ENCODE measurements at places on chromosomes 16 and 17.
A peak's percentile ranks its signal among the peaks of the same experiment; 100 is the strongest.

DNA sequence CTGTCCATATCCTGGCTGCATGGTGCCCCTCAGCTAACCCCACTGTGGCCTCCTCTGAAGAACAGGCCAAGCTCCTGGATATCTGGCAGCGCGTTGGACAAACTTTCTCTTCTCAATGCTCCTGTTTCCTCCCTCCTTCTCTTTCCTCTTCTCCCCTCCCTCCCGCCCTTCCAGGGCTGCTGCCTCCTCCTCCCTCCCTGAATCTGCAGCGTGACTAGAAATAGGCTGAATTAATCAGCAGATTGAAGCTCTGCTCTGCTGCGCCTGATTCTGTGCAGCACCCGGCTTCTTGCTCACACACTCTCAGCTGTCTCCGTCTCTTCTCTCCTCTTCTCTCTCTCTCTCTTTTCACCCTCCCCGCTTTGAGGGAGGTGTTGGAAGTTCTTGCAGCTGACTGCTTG is 19.8 kb downstream of the TMEM94 start:
- DNase-seq: no peak

DNA sequence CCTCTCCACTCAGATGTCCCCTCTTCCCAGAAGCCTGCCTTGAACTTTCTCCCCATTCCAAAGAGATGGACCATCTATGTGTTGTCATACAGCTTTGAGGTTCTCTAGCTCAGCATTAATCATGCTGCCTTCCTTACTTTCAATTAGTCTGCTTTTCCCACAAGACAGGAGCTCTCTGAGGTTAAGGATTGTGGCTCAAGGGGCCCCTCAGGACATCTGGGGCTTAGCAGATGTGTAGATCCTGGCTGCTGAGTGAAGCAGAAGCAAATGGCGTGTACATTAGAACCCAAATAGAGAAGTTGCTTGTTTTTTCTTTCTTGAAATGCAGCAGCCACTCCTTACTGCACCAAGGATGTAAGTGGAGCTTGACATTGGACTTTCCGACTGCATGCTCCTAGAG is 330.5 kb upstream of the TNRC6C start:
- DNase-seq: no peak

- DNase-seq: no peak
These were observed 31.8 kb downstream of the CD300LF start for GRCh38 chr17:74680941-74681340.

DNA sequence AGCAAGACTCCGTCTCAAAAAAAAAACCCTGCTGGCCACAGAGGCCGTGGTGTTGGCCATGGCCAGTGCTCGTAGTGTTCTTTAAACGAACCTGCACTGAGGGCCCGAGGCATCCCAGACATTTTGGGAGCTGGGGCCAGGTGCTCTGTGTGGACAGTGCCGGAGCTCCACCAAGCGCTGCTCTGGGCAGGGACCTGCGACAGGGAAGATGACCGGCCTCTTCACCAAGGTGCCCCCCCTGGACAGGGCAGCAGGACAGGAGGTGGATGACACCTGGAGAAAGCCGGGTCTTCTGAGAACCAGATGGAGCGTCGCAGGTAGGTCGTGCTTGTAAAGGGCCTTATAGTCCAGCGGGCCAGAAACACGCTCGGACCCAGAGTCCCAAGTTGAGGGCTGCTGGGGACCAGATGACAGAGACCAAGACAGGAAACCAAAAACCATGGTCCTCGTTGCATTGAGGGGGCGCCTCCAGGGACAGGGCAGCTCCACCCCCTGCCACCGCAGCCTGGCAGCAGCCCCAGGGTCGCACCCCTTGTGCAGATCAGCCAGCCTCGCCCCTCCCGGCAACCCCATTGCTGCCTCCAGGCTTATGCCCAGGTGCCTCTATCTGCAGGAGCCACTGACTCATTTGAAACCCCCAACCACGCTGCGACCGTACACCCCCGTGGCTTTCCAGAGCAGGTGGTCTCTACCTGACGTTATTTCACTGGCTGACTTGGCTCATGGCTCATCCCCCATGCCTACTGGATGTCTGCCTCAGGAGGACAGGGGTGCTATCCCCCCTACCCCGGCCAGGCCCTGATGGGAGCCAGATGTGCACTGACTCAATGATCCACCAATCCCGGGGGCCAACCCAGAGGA is 4.2 kb upstream of the NTN3 start:
- DNase-seq: no peak

DNA sequence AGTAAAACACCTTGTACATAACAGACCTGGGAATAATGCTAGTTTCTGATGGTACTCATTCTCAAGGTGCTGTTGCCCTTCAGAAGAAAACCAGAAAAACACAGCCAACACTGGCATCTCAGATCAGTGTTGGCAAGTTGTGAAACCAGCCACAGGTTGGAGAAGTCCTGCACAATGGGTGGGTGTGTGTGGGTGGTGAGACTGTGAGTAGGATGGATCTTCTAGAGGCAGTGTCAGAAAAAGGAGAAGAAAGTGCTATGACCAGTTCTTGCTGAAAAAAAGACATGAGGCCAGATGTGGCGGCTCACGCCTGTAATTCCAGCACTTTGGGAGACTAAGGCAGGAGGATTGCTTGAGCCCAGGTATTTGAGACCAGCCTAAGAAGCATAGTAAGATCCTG is 35.2 kb upstream of the SMIM36 start:
- no peak for DNase-seq

DNA sequence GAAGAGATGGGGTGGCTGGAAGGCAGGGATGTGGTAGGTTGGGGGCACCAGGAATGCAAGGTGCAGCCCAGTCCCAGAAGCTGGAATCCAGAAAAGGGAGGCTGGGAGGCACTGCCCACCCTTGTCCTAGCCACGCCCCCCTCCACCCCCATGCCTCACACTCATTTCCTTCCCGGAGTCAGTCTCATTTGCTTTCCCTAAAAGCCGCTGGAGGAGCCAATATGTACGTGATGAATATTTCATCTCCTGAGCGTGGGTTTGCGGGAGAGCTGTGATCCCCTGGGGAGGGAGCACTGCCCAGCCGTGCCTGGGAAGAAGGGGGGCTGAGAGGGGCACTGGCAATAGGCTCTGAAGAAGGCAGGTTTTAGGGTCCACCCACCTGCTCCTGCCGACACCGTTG is 124.5 kb upstream of the LHX1 start:
- DNase-seq: no peak

- DNase-seq: no peak
These were observed 74.7 kb downstream of the CHD9 start for GRCh38 chr16:53129281-53130158.

DNA sequence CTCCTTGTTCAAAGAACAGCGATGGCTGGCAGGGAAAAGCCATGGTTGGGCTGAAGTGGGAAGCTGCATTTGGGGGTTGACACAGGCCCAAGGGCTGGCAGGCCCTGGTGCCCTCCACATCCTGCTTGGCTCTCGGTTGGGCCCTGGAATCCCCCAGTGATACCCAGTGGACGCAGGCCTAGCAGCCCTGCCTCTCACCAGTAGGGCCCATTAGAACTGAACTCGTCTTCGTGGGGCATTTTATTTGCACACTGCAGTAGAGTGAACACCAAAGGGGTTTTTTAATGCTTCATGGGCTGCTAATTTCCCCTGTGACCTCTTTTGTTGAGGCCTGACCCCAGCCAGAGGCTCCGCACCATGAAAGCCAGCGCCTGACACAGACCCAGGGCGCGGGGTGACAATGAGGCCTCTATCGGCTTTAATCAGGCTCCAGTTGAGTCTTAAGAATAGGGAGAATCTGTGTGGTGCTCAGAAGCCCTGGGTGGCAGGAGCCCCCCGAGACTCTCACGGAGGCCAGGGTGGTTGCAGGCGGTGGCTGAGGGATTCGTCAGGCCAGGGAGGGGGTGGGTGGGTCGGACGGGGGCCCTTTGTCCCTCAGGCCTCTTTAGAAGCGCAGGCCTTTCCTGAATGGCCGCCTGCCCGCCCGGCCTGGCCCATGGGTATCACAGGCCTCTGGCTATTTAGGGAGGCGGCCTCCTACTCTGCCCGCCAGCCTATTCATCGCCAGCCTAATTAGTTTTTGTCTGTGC is 199.3 kb downstream of the NTN1 start:
- DNase-seq: no peak

GRCh38 chr17:3959295-3959899 is 4.8 kb downstream of the ATP2A3 start:
- peak; percentile 73 for DNase-seq

- DNase-seq: no peak
These were observed 3.8 kb downstream of the MRC2 start for GRCh38 chr17:62631086-62631935.

DNA sequence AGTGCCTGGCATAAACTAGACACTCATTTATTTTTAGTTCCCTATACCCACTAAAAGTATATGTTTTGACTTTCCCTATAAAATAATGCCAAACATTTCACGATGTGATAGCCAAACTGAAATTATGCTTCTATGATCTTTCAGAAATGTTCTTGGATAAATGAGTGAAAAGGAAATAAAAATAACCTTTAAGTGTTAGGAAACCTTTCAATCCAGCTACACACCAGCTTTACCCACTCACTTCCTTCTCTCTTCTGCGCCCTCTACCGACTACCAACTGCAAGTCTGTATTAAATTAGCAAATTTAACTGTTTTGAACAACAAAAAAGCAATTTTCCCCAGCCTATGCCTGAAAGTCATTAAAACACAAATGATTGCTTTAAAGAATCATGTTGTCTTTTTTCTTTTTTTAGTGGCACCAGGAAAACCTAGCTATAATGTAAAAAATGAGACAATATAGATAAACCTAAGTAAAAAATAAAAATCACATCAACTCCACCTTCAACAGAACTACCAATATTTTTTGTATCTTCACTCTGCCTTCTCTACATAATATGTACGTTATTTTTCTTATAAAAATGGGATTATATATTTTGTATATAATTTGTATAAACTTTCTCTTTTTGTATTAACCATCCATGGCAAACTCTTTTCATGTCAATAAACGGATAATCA is 13.2 kb upstream of the TMEM100 start:
- DNase-seq: peak; percentile 38

DNA sequence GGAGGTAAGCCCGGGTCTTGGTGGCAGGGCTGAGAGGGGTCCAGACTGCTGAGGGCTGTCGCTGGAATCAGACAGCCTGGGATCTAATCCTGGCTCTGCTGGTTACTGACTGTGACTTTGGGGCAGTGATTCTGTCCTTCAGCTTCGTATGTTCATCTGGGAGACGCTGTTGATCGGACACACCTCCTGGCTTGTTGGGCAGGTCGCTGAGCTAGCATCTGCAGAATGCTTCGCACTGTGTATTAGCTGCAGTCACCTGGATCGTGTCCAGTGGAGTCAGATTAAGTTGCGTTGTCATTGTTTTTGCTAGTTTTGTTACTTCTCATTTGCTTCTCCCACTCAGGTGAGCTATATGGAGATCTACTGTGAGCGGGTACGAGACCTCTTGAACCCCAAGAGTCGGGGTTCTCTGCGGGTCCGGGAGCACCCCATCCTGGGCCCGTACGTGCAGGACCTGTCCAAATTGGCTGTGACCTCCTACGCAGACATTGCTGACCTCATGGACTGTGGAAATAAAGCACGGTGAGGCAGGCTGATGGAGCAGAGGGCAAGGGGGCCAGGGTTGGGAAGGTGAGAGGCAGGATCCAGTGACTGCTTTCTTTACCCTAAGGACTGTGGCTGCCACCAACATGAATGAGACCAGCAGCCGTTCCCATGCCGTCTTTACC is 4.5 kb downstream of the KIF1C start:
- no peak for DNase-seq

DNA sequence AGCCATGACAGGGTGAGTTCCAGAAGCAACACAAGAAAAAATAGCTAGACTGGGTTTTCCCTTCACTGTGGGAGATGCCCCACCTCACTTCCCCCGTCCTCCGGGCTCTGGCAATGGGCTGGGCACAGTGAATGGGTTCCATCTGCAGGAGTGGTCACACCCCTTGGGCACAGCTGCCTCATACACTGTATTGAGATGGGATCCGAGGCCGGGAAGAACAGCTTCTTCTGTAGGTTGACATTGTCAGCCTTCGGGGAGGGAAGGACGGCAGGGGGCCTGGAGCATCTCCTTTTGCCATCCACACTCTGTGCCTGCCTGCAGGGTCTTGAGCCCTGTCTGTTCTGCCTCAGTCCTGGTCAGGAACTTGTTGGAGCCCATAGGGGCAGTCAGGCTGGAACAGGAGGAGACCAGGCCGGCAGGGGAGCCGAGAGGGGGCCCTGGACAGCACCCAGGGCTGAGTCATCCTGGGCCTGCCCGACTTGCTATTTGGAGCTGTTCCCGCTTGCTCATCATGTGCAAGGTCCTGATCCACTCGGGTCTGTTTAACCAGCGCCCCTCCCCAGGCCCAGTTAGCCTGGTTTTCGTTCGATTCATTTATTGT is 286.7 kb downstream of the SEC14L1 start:
- peak; percentile 41 for DNase-seq

- DNase-seq: peak; percentile 6
These were observed 19.3 kb downstream of the B9D1 start for GRCh38 chr17:19343256-19343630.

- no peak for DNase-seq
These were observed 5.4 kb upstream of the TMEM220 start for GRCh38 chr17:10735251-10735650.

DNA sequence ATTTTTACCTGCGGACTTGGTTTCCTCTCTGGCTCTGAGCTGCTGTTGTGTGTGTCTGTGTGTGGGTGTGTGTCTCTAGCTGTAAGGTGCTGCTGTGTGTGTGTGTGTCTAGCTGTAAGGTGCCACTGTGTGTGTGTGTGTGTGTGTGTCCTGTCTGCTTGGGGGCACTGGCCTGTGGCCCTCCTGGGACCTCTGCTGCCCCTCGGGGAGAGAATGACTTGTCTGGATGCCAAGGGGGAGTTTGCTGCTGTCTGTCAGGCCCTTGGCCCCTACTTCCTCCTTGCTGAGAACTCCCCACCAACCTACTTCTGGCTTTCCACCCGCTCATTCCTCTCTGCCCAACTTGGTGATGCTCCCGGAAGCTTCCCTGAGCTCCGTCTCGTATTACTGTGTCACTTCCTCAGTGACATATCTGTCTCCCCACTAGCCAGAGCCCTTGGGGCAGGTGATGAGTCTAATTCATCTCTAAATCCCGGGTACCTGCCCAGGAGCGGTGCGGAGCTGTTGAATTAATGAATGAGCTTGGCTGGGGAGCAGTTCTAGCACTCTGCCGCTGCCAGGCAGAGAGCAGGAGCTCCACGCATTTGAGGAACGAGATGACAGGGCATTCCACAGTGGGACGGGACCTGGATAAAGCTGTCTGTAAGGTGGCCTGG is 3.5 kb upstream of the LASP1NB start:
- no peak for DNase-seq

DNA sequence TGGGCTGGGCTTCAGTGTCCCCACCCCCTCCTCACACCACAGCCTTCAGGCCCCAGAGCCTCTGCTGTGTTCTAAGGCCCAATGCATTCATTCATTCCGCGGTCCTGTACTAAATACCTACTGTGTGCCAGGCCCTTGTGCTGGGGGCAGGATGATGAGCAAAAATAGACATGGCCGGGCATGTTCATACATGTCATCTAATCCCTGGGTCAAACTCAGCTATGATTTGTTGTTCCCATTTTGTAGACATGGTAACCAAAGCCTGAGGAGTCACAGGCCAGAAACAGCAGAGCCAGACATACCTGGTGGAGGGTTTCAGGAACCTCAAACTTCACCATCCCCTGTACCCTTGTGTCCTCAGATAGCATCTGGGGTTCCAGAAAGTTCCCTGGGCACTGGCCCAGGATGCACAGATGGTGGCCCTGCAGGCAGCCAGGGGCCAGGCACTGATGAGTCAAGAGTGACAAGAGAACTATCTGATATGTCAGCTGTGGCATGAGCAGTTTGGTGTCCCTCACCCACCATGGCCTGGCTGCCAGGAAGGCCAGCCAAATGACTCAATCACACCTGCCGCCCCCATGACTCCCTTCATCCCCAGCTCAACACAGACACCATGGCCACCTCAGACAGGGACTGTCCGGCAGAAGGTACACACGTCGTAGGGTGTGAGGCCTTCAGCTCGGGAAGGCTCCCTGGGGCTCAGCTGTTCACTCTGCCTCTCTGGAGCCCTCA is 2.7 kb upstream of the RRAD start:
- DNase-seq: no peak
